A549 treated with ZK216348 at 1 μM for 4 hours (cell line): ENCODE measurements at places on chromosomes 3 and 15. TPM values are rescaled to one million over a fixed set of nuclear protein-coding genes. Genes with fewer than 3 reads are reported as not detected.

Gene ACTR8
- total RNA-seq = 14.5 to 17.8 TPM (median 15.9 TPM) in 5 replicates

Gene DPPA2
- not detected in 5 replicates for total RNA-seq

Gene UBA5
- 21.4 to 28.7 TPM (median 26.6 TPM) in 5 replicates for total RNA-seq

Gene CPNE9
- total RNA-seq = 0.14 to 0.30 TPM (median 0.21 TPM) in 3 of 5 replicates, not detected in the others

Gene GLDN
- total RNA-seq = not detected in 5 replicates

Gene GOLGA8T
- total RNA-seq = 1.1 to 2.8 TPM (median 2.0 TPM) in 5 replicates
